ENCODE measurements at places on chromosomes 5 and 9.

DNA sequence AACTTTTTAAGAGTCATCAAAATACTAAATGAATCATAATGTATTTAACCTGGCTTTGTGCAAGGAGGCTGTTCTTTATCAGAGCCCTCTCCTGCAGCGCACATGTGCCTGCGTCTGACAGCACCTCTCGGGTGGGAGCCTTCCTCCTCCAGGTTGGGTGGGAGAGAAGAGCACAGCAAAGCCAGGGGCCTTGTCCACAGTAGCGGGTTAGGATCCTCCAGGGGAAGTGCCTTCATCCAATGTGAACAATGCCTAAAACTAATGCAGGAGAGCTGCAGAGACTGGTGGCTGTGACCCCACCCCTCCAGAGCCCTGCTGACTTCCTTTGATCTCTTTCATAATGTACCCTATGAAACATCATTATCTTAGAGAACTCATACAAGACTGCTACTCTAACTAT, 10.2 kb downstream of the UBE2QL1 start:
- DNase-seq = no peak

DNA sequence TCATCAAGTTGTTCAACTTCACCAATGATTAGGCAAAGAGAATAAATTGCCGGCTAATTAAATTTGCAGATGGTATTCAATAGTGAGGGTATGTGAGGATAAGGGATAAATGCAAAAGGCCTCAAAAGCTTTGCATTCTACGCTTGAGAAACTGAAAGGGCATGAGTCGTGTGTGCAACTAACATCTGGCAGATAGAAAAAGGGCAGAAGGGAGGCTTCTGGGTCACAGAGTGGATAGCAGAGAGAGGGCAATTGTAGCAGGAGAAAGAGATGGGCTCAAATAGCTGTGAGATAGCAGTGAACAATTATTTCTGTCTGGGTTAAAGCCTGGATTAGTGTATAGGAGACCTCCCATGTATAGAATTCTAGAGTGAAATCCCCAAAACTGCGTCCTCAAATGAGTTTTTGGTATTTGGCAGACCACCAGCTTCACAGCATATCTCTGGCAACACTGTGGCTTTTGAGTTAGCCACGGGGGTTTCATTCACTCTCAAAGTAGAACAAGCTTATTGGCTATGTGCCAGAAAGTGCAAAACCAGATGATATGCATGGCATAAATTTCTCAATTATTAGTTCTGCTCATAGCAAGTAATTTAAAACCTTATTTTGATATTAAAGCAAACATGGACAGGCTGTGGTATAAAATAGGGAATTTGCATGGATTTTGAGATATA, 586.3 kb downstream of the BRINP1 start:
- DNase-seq = no peak

GRCh38 chr5:98460536-98460935, 312.9 kb upstream of the RGMB start:
- no peak for DNase-seq

- DNase-seq = no peak
These were observed 5.2 kb downstream of the HSPA5 start for GRCh38 chr9:125235804-125236519.

GRCh38 chr5:123813937-123814624, 302.1 kb downstream of the CSNK1G3 start:
- no peak for DNase-seq

DNA sequence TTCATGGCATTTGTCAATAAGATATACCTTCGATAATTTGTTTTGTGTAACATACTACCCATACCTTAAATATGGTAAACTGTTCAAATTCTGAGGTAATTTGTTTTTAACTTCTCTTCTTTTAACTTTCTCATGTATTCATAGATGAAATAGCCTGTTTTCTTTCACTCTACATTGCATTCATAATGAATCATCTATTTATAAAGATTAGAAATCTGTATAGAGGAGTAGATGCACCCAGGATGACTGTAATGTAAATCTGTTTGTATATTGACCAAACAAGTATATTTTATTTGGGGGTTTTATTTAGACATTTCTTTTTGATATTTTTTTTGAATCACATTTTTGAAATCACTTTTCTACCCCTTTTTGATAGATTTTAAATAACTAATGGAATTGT, 144.6 kb downstream of the CD180 start:
- no peak for DNase-seq

GRCh38 chr5:76404223-76405211, 1.4 kb downstream of the IQGAP2 start:
- DNase-seq = no peak

- DNase-seq = no peak
These were observed 161.2 kb downstream of the ZNF462 start for GRCh38 chr9:107024193-107024592.

GRCh38 chr5:115907177-115907576, 55.1 kb upstream of the LVRN start:
- DNase-seq = no peak

DNA sequence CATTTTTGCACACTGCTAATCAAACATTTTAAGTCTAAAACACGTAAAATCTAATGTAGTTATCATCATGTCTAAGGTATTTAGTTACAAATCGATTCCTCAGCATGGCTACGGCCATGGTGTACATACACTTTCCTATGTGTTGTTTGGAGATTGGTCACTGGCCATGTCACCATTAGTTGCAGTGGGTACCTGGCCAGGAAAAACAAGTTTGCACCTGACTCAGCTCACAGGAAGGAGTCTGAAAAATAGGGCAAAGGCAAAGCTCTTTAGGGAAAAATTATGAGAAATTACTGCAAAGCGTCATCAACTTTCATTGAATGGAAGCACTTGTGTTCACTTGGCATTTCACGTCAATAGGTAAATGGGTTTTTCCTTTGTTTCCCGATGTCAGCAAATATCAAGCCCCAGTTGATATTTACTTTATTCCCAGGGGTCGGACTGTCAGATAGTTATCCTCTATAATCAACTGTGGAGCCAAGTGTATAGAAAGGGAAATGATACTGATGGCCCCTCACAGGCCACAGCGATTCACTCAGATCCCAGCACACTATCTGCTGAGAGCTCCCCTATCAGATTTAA, 626.0 kb upstream of the ADAMTS16 start:
- no peak for DNase-seq

GRCh38 chr5:177447066-177447610, 524 bp downstream of the PRR7 start:
- peak; percentile 70 for DNase-seq

- DNase-seq = no peak
These were observed 510.0 kb downstream of the GADD45G start for GRCh38 chr9:90114641-90115425.

DNA sequence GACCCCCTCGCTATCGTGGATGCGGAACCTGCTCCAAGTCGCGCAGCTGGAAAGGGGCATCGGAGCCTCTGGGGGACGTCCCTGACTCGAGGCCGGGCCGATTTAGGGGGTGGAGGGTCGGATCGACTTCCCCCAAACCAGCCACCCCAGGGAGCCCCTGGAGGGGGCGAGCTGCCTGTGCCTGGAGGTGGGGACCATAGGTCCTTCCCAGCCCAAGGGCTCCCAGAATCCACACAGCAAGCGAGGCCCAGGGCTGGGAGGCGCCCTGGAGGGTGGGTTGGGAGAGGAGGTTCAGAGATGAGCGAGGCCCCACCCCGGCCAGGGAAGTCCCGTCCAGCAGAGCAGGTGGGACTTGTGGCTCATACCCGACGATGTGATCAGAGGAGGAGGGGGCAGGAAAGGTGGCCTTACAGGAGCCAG, 147.6 kb downstream of the GAPVD1 start:
- no peak for DNase-seq

- no peak for DNase-seq
These were observed 143.3 kb downstream of the ALDH1A1 start for GRCh38 chr9:72809586-72809985.

DNA sequence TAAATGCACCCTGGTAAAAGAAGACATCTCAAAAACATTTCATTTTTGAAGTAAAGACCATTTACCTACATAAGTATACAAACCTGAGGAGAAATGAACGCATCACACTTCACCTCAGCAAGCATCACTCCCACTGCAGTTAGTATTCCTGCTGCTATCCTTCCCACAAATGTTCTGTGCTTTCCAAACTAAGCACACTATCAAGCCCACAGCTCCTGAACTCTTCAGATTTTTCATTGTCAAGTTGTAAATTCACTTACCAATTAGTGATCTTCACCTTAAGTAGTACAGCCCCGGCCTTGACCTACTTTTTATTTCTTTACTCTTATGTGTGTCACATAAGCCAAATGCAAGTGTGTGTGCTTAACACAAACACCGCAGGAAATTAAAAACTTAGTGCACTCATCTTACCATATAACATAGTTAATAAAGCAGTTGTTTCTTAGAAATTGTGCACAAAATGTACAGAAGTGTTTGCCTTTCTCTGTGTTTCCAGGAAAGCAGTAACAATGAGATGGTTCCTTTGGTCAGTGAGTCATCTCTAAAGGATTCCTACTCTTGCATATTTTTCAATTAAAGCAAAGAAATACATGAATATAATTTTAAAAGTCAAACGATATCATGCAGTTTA, 169.4 kb downstream of the APBA1 start:
- no peak for DNase-seq

- no peak for DNase-seq
These were observed 22.2 kb downstream of the ITGA1 start for GRCh38 chr5:52809884-52810283.

DNA sequence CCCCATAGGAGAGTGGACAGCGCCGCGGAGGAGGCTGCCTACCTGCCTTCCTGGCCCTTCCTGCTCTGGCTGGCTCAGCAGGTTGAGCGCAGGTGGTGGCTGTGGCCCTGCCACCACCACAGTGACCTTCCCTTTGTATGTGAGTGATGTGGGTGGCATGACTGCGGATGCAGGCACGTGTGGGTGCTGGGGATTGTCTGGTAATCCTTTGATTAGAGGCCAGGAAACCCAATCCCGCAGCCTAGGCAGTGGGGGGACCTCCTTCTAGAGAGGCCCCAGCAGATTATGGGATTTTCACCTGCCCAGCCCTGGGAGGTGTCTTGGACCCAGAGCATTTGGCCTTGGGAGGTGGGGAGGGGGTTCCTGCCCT, 16.5 kb downstream of the RXRA start:
- no peak for DNase-seq

DNA sequence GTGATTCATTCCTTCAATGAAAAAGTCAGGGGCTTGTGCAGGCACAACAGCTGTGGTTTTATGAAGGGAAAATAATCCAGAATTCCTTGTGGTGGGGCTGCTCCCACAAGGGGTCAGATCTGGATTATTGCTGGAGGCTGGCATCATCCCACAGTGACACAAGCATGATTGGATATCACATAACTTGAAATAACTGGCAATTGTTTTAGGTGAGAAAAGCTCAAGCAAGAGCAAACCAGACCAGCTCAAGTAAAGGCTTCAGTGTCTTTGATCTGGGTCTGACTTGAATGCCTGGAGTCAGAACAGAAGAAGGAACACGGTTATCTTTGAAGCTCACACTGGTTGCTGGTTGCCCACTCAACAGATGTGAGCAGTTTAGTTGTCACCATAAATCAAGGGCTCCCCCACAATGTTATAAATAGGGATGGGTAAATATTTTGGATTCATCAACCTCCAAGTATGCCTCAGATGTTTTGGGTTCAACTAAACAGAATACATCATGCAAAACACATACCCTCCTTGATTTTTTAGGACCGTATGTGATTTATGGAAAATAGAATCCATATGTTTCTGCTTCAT, 3.1 kb upstream of the ZNF474 start:
- no peak for DNase-seq

DNA sequence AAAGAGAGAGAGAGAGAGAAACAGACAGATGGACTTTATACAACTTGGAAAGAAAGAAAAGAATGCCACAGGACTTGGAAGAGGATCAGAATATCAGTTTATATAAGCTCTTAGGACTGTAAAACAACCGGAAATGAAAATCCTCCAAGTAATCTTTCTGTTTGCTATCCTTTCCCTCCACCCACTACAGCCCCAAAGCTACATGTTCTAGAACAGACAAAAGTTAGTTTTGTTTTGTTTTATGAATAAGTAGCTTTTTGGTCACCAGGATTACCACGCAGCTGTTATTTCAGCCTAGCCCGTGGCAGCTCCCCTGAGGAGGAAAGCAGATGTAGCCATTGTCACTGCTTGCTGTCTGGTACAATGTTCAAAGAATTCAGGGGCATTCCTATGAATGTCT, 66.6 kb downstream of the SH3TC2 start:
- DNase-seq = no peak

- no peak for DNase-seq
These were observed 2.9 kb downstream of the TCERG1 start for GRCh38 chr5:146450002-146450401.

- no peak for DNase-seq
These were observed 53.3 kb downstream of the SETX start for GRCh38 chr9:132301521-132301920.

DNA sequence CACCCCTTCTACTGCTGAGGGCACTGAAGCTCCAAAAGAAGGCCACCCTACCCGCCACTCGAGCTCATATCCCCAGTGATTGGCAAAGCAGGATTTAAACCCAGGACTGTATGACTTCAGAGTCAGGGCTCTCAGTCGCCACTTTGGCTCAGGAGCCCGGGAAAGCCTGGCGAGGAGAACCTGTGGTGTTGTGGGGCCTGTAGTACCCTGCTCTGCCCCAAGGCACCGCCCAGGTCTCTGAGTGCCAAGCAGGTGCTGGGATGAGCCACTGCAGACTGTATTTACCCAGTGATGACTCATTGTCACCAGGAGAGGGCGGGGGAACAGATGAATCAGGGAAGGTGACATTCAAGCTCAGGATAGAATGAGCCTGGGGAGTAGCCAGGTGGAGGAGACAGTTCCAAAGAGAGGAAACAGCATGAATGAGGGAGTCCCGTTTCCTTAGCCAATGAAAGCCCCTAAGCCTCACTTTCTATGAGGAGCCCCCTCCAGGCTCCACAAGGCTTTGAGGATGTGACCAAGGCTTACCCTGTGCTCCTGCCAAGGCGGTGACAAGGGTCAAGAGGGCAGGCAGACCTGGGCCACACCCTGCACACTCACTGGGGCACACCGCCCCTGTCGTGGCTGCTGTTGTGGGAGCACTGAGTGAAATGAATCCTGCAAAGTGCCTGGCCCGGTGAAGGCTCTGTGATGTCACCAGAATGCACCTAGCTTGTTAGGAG, 17.8 kb upstream of the DPM2 start:
- DNase-seq = no peak

DNA sequence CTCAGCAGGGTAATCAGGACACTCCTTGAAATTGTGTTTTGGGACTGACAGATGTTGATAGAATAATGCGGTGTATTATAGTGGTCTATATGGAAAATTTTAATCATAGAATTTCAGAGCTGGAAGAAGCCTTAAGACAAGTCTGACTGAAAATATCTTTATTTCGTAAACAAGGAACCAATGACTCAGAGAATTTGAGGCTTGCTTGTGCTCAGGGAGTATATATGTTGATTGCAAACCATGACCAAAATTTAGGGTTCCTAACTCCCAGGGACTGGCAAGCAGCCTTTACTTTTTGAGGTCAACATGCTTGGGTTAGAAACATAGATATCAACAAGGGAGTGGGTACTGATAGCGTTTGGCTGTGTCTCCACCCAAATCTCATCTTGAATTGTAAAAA, 287.2 kb downstream of the CD180 start:
- DNase-seq = no peak
